ENCODE measurements at places on chromosomes 2 and 18.

DNA sequence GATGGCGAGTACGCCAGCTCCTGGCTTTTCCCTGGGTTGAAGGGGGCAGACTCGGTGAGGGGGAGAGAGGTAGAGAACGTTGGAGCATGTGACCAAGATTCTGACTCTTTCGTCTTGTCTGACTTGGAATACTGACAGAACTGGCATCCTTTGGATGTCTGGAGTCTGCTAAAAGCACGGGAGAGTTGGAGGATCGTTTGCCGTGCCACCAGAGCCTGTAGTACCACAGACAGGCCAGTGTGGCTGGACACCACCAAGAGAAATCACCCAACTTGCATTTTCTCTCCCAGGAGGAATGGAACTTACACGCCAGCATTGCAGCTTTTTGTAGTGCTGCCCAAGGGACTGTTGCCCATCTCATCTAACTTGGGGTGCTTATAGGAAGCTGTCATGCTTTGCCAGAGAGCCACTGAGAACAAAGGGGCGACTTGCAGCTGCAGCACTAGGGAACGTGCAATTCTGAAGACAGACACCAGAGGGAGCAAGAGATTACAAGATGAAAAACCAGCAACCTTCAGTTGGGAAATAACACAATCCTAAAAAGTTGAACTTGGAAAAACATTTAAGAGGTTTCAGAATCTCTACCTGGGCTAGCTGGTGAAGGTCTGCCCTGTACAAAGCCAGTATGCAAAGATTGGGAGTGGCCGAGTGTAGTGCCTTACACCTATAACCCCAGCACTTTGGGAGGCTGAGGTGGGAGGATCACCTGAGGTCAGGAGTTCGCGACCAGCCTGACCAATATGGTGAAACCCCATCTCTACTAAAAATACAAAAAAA, 24.1 kb downstream of the PSMG2 start:
- DNase-seq: peak; percentile 53

- DNase-seq: no peak
Observed at GRCh38 chr2:102622646-102623045, 3.3 kb downstream of the SLC9A2 start.

DNA sequence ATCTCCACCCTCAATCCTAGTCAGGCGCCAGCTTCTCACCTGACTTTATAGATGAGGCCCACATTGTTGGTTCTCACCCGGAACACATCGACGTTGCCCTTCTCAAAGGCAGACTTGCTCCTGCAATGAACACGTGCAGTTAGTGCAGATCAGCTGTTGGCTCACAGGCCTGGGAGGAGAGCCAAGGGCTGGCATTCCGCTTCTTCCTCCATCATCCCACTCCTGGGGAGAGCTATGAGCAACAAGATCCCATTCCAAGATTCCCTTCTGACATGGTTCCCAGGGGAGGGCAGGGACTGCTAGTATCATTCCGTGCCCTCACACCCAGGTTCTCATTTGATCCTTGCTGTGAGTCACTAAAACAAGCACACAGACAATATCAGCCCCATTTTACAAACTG, 15.1 kb downstream of the LOXHD1 start:
- no peak for DNase-seq

GRCh38 chr2:232478571-232479340, 8.9 kb downstream of the ECEL1 start:
- DNase-seq: no peak

- no peak for DNase-seq
Observed at GRCh38 chr2:5374762-5375161, 317.4 kb upstream of the SOX11 start.

DNA sequence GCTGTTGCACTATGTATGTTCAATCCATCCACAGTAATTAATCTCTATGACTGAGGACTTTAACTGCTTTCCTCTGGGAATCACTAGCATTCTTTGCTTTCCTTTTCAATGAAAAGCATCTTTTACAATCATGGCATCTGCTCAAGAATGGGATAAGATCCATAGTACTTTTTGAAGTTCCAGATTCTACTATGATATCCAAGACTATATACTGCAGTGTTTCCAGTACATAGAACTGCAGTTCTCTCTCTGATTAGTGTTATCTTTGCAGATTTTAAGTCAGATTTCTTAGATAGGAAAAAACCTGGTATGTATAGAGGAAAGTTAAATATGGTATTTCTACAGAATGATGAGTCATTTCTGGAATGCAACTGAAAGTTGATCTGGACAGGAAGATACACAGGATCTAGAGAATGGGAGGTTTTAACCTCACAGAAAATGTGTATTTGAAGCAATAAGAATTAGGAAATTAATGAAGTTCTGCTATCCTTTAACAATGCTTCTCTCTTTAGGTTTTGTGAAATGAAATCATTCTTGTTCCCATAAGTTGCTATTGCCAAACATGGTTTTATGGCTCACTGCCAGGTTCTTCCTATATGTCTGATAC, 670.7 kb downstream of the ERBB4 start:
- DNase-seq: peak; percentile 2

DNA sequence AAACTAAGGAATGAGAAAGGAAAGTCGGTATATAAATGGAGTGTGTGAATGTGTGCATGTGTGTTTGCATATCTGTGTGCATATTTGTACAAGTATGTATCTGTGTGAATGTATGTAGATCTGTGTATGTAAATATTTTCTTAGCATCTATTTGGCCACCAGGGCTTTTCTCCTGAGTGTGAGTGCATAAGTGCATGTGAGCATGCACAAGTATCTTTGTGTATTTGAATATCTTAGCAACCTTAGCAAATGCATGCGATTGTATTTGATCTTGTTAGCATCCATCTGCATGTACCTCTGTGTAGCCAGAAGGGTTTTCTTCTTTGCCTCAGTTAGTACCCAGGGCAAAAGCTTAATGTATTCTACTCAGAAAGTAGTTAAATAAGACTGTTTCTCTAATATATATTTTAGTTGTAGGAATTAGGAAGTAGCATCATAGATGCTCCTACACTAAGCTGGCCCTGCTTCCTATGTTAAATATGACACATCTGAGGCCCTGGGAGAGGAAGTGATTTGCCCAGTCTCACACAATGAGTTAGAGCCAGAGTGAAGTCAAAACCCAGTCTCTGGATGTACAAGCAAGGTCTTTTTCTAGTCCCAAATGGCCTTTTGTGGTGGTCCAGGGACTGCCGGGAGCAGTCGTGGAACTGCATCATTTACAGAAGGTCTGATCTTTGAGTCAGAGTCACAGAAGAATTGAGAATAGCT, 9.2 kb downstream of the FKBP1B start:
- no peak for DNase-seq

DNA sequence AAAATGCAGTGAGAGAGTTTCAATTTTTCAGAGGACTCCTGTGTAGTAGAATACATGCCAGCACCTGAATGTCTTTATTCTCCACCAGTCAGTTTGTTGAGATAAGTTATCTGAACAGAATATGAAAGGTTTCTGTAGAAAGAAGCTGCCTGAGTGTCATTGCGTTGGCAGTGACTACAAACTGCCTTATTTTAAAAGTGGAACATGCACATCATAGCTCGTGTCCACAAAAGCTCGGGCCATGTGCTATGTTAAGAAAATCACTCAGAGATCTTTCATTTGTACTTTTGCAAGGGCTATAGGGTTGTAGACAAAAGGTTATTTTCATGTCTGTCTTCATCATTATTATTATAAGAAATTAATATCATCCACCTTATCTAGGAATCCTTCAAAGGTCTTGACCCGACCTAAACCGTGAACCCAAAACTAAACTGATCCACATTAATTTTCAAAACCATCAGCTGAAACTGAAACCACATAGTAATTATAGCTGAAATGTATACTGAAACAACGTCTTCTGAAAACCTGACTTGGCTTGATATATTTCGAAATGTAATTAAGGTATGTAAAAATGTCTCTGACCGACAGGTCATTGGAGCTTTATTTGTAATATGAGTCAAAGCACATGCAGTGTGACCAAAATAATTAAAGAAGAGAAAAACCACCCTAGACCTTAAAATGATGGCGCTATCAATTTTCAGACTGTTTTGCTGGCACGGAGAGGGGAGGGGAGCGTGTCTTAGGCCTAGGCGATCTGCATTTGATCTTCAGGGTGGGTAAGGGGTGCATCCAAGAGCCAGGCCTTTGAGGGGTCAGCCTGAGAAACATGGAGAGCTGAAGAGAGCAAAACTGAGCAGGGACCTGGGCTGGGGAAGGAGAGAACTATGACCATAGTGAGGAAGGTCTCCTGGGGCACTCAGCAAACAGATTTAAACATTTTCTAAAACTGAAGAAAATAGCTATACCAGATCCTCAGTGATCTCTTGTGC, 232.1 kb downstream of the SOX11 start:
- no peak for DNase-seq

GRCh38 chr2:19654310-19655090, 247.3 kb downstream of the TTC32 start:
- DNase-seq: no peak

DNA sequence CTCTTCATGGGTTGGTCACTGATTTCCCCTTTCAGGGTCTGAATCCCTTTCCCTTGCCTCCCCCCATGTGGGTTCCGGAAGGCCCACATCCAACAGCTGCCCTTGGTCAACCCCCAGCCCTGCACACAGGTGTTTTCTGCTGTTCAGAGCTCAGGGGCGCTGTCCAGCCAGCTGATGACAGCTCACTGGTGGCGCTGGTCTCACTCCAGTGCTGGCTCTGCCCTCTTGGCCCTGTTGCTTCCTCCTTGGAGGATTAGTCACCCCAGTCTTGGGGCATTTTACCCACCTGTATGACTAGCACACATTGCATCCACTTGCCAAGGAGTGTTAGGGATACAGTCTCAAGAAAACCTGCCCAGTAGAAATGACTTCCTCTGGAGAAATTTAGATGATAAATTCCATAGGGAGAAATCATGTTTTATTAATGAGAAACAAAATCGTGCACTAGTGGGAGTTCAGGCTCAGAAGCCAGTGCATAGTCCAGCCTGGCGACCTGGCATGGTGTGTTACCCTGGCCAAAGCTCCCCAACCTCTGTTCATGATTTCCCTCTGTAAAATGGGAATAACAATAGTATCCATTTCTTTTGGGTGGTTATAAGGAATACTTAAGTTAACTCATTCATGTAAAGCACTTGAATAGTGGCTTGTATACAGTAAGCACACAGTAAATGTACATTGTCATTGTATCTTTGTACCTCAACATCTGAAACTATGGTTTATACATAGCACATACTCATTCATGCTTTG, 21.6 kb downstream of the CRIM1 start:
- DNase-seq: no peak

GRCh38 chr2:172181840-172182239, 79.1 kb upstream of the DLX2 start:
- DNase-seq: no peak

DNA sequence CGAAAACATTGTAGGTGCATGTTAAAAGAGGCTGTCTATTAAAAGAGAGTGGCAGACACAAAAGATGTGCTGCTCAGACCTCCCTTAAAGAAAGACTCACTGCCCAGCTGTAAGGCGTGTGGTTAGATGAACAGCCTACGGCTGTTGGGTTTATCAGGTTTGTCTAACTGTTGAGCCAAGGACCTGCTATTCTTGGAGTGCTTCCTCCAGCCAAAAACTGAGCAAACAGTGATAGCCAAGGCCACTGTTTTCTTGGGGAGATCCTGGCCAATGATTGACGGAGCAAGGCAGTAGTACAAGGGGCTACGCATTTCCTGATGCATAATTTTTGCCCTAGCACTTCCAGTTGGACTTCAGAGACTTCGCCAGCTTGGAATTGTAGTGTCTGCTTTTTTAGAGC, 1.4 kb upstream of the RAB3GAP1 start:
- DNase-seq: no peak

- DNase-seq: no peak
Observed at GRCh38 chr2:48195169-48195568, 288.9 kb upstream of the FBXO11 start.

DNA sequence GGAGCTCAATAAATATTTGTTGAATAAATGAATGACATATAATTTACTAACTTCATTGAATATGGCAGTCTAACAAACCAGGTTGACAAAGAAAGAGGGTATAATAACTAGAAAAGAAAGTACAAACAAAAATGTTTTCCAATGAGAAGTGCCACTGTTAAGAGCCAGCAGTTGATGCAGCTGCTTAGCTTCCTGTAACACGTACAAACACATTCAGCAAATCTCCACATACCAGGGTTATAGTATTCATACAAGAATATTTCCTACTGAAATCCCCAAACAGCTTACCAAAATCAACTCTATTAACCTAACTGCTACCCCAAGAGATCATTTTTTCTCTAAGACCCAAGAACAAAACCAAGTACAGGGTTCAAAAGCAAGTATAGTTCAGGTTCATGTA, 77.7 kb downstream of the THADA start:
- DNase-seq: no peak

GRCh38 chr2:64359892-64360657, 93.9 kb upstream of the LGALSL start:
- no peak for DNase-seq

GRCh38 chr2:106307860-106308259, 113.8 kb upstream of the UXS1 start:
- no peak for DNase-seq

- no peak for DNase-seq
Observed at GRCh38 chr18:46630160-46630559, 26.9 kb downstream of the LOXHD1 start.

- DNase-seq: no peak
Observed at GRCh38 chr2:174836995-174837390, 72.7 kb upstream of the CHRNA1 start.

DNA sequence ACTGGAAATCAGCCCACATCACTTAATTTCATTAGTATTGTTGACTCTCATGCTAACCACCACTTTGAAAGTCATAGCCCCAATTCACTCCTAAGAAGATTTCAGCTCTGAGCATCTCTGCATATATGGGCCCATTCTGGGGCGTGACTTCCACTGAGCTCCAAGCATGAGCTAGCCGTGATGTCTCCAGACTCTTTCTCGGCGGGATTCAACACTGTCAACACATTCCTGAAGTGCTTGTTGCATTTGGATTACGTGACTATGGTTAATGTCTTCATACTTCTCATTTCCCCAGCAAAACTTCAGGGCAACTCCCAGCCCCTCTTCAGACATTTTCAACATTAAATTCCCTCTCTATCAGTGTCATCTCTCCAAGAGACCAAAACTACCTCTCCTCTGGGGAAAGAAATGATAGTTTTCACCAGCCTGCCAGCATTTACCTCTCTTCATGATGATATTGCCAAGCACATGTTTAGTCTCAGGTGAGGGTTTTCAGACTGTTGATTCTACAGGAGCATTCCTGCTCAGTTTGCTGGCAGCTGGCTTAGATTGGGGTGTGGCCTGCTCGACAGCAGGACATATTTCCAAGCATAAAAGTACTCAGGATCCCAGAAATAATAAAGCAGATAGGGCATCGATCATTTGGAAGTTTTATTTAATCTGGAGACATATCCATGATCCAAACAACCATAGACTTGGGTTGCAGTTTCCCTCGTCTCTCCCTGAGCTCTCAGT, 81.7 kb downstream of the FEZ2 start:
- DNase-seq: no peak

DNA sequence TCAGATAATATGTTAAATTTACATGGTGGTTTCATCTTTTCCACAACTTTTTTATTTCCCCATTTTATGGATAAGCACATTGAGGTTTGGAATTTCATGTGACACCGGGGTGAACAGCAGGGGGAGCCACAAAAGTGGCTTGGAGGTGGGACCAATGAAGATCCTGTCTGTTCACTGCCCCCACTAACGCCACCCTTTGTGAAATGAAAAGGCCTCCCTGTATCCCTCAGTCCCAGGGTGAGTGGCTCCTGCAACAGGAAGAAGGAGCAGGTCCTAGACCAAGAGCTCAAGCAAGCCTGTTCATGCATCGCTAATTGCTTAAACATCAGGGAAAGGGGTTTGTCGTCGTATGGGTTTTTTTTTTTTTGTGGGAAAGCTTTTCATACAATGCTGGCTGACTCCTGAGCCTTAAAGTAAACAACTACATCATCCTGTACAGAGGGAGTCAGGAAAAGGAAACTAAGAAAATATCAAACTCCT, 267.8 kb upstream of the EPAS1 start:
- peak; percentile 3 for DNase-seq
